GM23338 (cell line): ENCODE measurements at places on chromosomes 7 and 10.

- no peak for DNase-seq
Measured at GRCh38 chr7:107638594-107638993, 22.0 kb upstream of the SLC26A4 start.

- DNase-seq = no peak
Measured at GRCh38 chr10:23155169-23155568, 36.9 kb upstream of the PTF1A start.

DNA sequence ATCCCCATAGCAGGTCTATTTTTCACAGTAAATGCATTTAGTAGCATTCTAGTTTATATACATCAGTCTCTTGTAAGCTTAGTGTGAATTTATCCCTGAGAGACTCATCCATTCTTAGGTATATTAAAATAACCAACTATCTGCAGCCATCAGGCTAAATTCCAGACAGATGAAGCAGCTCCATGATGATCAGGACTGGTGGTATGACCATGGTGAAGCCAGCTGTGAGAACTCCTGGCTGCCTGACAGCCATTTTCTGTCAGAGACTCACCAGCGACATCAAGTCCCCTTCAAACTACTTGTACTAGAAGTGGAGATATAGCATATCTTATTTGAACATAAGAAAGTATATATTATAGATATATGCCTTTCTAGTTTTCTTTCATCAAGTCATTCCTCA is 70.3 kb upstream of the GSDME start:
- no peak for DNase-seq

DNA sequence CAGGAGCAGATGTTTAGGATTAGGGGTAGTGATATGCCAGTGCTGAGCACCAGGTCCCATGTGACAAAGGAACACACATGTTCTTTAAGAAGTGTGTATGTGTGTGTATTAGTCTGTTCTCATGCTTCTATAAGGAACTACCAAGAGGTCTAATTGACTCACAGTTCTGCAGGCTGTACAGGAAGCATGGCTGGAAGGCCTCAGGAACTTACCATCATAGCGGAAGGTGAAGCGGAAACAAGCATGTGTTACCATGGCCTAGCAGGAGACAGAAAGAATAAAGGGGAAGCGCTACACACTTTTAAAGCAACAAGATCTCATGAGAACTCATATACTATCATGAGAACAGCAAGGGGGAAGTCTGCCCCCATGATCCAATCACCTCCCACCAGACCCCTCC is 22.8 kb upstream of the PDZD8 start:
- no peak for DNase-seq

DNA sequence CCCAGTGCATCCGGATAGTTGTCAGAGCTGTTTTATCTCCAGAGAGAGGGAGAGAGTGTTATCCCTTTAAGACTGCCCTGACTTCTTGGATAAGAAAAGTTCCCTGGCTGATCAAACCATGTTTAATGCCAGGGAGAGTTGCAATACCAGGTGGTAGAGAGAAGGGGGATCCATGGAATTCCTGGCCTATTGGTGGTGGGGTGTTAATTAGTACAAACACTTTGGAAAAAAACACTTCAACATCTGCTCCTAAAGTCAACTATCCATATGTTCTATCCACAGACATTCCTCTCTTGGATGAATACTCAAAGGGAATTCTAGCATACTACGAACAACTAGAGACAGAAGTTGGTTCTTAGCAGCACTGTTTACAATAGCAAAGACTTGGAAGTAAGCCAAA is 307.2 kb downstream of the TCERG1L start:
- DNase-seq = no peak

- no peak for DNase-seq
Measured at GRCh38 chr10:46091080-46091827, 45.2 kb upstream of the MSMB start.

DNA sequence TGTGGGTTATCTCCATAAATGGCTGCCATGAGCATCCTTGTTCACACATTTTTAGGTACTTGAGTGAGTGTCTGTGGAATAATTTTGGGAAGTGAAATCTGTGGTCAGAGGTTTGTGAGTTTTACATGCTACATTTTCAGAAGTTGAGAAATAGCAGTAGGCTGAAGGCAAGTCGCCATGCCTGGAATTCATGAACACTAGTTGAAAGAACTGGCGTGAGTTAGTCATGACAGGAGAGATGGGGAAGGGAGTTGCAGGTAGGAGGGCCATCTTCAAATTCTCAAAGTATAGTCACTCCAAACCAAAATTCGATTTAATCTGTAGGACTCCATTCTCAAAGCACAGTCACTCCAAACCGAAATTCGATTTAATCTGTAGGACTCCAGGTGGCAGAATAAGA is 89.6 kb downstream of the EGFR start:
- no peak for DNase-seq

DNA sequence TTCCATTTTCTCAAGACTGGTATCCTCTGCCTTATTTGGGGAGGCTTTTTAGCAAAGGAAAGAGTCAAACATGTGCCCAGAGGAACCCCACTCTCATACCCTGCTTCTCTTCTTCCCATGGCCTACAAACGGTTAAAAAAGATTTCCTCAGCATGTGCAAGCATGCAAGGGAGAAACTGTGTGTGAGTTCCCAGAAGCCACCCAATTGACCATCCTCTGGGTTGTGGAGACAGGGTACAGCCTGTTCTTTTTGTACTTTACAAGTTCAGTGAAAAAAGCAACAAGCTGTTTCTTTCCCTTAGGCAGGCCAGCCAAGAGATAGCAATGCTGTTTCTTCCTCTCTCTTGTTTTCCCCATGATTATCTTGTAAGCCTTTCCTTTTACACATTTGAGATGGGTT is 68.8 kb upstream of the MTPN start:
- no peak for DNase-seq
